ENCODE measurements at places on chromosomes 7 and 10.
A peak's percentile ranks its signal among the peaks of the same experiment; 100 is the strongest.

DNA sequence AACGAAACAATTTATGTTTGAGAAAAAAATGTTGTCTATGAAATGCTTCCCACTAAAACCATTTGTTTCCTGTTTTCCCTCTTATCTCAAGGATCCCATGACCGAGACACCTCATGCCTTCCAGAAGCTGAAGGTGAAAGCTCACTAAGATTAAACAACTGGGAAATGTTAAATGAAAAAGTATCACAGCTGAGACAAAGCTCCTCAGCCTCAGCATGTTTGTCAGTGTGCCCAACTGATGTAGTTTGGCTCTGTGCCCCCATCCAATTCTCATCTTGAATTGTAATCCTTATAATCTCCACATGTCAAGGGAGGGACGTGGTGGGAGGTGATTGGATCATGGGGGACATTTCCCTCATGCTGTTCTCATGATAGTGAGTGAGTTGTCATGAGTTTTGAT lies 327.3 kb downstream of the HTR7 start:
- DNase-seq: no peak

- DNase-seq: no peak
Measured at GRCh38 chr7:48971173-48971572, 46.8 kb downstream of the CDC14C start.

DNA sequence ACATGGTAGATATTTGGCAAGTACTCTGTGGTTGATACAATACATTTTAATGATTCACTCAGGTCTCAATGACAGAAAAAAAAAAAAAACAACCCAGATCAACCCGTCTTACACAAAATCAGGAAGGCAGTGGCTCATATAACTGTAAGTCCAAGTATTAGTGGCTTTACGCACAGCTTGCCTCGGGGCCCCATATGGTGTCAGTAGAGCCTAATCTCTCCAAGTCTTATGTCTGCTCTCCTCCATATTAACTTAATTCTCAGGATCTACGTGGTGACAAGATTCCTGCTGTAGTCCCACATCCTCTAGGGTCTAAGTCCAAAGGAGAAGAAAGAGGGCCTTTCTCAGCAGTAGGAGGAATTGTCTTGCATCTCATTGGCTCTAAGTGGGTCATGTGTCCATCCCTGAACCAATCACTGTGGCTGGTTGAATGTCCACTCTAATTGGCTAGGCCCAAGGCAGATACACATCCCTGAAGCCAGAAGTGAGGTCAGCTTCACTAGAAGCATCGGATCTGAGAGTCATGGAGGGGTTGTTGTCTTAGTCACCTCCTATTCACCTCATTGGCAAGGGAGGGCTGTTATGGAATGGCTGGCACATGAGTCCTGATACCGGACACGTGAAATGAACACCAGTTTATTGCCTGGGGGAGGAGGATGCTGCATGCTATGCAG lies 20.5 kb upstream of the PLPP4 start:
- no peak for DNase-seq

DNA sequence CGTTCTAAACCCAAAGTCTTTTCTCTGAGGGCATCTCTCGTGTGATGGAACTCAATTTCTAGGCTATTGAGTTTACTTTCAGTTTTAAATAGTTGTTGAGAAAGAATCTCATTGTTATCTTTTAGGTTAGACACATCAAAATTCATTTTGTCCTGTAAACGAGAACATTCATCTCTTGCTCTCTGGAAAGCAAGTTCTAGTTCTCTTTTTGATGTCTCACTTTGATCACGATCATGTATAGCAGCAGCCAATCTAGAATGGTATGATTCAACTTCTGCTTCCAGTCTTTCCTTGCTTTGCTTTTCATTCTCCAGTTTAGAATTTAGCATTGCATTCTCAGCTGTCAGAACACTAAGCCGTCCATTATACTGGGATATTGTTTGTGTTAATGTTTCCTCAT lies 65.1 kb downstream of the ANKRD26 start:
- peak; percentile 7 for DNase-seq

DNA sequence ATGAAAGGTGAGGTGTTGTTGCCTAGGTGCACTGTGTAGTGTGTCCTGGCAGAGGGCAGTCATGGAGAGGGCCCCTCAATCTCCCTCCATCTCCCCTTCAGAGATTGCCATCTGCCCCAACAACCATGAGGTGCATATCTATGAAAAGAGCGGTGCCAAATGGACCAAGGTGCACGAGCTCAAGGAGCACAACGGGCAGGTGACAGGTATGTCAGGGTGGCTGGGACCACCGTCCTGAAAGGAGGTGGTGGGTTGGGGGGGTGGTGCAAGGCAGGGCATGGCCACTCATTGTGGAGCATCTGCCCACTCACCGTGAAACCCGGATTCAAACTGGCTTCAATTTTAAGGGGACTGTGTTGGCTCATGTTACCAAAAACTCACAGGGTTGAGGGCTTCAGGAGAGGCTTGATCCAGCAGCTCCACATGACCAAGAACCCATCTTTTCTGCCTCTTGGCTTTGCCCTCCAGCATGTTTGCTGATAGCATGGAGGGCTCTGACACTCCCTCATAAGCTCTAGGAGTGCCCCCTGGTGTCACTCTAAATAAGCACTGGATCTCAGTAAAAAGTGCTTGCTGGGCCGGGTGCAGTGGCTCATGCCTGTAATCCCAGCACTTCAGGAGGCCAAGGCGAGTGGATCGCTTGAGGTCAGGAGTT lies 12.2 kb downstream of the ARPC1B start:
- peak; percentile 73 for DNase-seq

GRCh38 chr10:122279725-122280141 lies 8.6 kb downstream of the BTBD16 start:
- peak; percentile 12 for DNase-seq

DNA sequence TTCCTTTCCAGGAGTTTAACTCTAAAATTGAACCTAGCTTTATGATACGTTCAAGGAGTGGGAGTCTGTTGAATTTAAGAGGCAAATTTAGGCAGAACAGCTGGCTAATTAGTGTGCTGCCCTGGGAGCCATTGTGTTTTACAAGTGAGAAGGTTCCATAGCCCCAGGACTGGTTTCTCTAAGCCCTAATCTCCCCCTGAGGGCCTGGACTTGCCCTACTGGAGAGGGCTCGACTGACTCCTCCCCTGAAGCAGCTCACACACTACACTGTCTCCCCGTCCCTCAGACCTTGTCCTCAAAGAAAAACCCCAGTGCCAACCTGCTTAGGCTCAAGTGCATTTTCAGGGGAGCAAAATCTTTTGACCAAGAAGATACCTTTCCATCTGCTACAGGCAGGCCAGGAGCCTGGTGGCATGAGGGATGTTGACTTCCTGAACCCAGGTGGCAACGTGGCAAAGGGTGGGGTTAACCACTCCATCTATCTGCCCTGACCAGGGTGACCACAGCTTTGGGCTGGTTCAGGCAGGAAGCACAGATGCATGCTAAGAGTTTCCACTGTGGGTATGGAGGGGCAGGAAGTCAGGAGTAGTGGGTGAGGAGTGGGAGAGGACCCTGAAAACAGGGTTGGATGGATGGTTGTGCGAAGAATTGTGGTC lies 68.9 kb upstream of the CARD11 start:
- DNase-seq: no peak

GRCh38 chr7:134459981-134460380 lies 1.1 kb upstream of the AKR1B1 start:
- no peak for DNase-seq

- DNase-seq: no peak
Measured at GRCh38 chr7:112233048-112233697, 26.7 kb downstream of the ZNF277 start.

DNA sequence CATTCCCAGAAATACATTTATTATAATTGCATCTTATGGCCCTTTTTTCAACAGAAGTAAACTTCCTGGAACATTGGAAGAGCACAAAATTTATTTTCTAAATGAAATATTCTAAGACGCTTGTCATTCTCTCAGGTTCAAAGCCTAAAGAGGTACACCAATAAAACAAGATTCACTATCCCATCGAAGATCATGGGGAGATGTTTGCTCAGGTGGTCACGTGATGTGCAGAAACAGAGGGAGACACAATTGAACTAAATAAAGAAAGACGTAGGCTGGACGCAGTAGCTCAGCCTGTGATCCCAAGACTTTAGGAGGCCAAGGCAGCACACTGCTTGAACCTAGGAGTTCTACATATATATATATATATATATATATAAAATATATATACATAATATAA lies 46.0 kb upstream of the TMEM254 start:
- DNase-seq: no peak

DNA sequence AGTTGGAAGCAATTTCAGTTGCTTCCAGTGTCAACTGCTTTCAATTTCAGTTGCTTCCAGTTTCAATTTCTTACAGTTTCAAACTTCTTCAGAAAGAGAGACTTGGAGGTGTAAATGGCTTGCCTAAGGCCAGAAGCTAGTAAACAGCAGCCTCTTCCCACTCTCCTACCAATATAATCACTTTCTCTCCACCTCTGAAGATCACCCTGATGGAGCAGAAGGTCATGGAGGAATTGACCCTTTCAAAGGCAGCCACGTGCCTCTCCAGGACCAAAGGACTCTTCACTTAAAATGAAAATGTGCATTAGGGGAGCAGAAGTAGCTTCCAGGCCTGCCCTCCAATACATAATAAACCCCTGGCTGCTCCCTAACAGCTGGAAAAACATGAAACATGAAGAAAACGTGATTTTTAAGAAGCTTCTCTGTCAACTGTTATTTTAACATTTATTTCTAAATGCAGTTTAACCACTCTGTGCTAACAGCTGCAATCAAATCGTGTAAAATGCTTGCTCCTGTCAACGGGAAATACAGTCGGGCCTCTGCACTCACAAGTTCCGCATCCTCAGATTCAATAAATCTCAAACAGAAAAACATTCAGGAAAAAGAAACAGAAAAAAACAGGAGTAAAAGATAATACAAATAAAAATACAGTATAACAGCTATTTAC lies 1020.6 kb downstream of the XPNPEP1 start:
- DNase-seq: no peak

- DNase-seq: no peak
Measured at GRCh38 chr10:108454793-108455192, 1290.3 kb upstream of the SORCS1 start.

GRCh38 chr10:46520381-46520780 lies 36.1 kb downstream of the GPRIN2 start:
- DNase-seq: no peak

DNA sequence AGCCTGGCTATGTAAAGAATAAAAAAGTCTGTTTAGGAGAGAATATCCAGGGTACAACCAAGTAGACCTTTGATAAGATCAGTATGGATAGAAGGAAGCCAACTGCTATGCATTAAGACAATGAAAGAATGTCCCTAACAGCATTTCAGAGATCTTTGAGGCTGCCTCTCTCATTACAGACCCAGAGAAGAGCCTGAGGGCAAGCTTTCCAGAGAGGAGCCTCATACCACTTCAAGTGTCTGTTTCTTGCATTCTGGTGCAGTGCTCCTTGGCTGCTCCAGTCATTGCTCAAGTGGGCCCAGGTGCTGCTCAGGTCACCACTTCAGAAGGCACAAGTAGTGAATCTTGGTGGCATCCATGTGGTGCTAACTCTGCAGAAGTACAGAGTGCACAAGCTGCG lies 514.0 kb downstream of the PLXDC2 start:
- no peak for DNase-seq

- no peak for DNase-seq
Measured at GRCh38 chr7:107230334-107230733, 61.5 kb downstream of the HBP1 start.

DNA sequence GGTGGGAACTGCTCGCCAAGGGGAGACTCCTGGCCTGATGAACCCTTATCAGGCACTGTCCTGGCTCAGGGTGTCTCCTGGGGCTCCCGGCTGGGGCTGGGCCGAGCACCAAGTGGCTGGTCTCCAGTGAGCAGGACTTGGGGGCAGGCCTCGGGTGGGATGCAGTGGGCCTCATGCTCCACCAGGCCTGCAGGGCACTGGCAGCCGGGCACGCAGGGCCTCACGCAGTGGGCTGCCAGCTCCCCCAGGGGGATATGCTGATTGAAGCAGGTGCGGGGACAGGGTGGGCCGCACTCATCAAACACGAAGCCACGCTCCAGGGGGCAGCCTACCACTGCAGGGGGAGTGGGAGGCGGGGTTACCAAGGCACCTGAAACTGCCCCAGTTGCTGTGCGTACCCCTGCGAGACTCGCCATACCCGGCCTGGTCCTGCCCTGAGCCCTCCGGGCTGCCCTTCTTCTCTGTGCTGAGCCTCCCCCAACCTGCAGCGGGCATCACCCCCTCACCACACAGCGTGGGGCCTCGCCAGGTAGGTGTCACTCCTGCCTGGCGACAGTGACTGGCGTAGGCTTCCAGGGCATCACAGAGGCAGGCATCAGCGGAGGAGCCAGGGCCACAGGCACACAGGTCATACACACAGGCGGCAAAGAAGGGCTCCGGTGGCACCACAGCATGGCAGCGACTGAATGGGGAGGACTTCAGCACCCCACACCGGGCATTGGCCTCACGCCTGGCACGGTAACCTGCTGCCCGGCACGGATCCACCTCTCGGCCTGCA lies 14.5 kb downstream of the ATP6V1F start:
- no peak for DNase-seq

DNA sequence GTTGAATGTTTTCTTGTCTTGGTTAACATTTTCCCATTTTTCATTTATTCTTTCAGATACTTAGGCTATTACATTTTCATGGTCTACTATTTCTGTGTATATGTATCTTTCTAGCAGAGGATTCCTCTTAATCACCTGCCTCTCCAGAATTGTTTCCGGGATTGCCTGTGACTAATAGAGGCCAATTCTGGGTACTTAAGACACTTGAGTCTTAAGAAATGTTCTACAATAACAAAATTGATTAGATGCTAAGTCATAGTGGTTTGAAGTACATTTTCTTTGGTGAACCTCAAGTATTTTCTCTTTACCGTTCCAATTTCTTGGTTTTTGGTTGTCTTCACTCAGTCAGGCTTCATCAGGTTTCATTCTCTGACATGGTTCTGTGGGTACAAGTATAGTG lies 26.4 kb downstream of the BBS9 start:
- no peak for DNase-seq

- no peak for DNase-seq
Measured at GRCh38 chr7:137396051-137396450, 52.5 kb upstream of the PTN start.

GRCh38 chr10:52864201-52865106 lies 91.9 kb upstream of the MBL2 start:
- no peak for DNase-seq

- DNase-seq: peak; percentile 48
Measured at GRCh38 chr10:71801361-71801760, 28.0 kb upstream of the VSIR start.

DNA sequence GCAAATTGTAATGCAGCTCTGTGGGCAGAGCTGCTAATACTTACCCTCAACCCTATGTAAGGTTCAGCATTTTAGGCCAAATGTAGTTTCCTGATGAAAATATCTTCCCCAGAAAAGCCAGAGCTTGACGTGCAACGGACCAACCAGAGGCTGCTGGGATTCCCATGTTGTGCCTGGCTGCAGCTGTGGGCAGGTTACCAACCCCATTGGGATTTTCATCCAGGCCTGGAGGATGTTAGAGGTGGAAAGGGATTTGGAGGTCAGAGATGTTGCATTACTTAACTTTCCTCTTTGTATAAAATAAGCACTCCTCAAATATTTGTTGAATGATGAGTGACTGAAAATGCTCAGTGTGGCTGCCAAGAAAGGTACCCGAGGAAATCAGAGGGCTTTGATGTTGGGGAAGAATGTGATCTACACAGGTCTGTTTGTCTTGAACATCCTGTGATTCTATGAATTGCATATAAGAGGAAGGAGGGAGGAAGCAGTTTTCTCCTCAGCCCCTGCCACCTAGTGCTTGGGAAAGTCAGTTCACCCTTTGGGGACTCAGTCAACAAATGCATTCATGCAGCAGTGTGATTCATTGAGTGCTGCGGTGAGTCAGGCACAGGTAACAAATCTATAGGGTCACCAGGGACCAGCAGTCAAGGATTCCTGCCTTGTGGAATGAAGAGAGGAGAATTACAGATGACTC lies 487.2 kb downstream of the RPS24 start:
- no peak for DNase-seq
